Stimulated activated CD4-positive, alpha-beta T cell treated with anti-CD3 and anti-CD28 coated beads, TNF-alpha, amount 100 ng/mL, for 1 hour (primary cell): ENCODE measurements at places on chromosomes 6 and 20.

- DNase-seq, result no peak
Observed at GRCh38 chr20:3843490-3843889, 3.1 kb upstream of the MAVS start.

DNA sequence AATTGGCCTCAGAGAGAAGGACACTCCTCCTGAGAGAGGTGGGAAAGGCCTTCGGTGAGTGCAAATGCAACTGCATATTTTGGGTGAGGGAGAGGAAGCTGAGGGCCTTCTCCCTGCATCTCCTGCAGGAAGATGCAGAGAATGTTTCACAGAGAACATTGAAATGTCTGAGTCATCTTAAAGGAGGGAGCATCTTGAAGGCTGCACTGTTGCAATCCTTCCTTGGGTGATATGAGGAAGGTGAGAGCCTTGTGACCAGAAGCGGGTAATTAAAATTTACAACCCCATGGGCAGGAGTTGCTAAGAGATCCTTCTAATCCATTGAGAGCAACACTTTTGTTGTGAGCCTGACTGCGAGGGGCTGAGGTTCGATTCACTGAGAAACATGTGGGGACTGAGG lies 375.7 kb upstream of the MARCKS start:
- DNase-seq, result no peak

DNA sequence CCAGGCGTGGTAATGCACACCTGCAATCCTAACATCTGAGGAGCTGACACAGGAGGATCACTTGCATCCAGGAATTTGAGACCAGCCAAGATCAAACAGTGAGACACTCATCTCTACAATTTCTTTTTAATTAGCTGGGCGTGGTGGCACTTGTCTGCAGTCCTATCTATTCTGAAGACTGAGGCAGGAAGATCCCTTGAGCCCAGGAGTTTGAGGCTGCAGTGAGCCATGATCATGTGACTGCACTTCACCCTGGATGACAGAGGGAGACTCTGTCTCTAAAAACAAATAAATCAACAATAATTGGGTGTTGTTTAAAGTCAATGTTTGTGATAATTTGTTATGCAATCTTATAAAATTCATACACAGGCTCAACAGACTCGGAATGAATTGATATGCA lies 18.0 kb upstream of the HLA-A start:
- DNase-seq, result no peak

DNA sequence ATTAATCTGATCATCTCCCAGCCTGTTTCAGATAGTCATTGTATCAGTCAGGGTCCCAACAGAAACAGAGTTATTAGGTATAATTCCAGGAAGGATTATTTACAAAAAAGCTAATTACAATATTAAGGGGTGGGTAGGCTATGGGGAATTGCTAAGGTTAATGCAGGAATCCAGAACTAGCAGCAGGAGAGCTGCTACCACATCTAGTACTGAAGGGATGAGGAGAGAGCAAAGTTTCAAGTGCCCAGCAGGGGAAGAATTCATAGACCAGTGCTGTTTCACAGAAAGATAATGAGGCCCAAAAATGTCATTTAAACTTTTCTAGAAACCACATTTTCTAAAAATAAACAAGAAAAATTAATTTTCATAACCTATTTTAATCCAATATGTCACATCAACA lies 284.2 kb downstream of the HACE1 start:
- DNase-seq, result no peak

DNA sequence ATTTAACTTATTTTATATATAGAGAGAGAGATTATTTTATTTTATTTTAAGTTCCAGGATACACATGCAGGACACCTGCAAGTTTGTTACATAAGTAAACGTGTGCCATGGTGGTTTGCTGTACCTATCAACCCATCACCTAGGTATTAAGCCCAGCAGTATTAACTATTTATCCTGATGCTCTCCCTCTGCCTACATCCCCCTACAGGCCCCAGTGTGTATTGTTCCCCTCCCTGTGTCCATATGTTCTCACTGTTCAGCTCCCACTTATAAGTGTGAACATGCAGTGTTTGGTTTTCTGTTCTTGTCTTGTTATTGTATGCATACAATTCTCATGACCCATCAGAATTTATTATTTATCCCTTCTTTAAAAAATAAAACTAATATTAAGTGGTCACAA lies 34.6 kb downstream of the FKBP1C start:
- no peak for DNase-seq

GRCh38 chr20:43963872-43964791 lies 49.5 kb downstream of the TOX2 start:
- DNase-seq, result no peak

- no peak for DNase-seq
Observed at GRCh38 chr6:32095338-32096086, 13.6 kb downstream of the TNXB start.

DNA sequence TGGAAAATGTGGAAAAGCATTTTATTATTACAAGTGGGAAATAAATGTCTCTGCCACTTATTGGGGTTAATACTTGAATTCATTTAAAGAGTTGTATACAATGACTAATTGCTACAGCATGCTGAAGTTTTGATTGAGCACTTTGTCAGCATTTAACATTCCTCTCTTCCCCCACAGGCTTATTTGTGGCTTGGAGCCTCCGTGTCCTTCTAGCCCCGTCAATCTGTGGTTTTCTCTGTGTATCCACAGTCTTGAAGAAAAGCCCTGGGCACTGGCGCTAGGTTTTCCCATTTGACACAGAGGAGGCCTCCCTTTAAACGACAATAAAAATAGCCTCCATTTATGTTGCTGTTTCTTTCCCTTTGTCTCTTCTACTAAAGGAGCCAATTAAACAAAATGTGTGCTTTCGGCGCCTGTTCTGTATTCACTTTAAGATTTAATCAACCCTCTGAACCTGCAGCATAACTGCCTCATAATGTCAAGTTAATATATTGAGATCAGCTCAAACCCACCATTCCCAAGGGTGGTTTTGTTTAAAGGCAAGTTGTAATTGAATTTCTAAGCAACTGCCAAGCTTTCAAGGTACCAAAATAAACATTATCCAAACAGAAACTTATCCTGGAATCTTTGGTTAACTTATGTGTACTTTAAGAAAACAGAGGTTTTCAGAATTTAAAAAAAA lies 326.6 kb upstream of the RNF24 start:
- no peak for DNase-seq

- DNase-seq, result no peak
Observed at GRCh38 chr6:13217206-13217905, 111.0 kb downstream of the TBC1D7 start.

DNA sequence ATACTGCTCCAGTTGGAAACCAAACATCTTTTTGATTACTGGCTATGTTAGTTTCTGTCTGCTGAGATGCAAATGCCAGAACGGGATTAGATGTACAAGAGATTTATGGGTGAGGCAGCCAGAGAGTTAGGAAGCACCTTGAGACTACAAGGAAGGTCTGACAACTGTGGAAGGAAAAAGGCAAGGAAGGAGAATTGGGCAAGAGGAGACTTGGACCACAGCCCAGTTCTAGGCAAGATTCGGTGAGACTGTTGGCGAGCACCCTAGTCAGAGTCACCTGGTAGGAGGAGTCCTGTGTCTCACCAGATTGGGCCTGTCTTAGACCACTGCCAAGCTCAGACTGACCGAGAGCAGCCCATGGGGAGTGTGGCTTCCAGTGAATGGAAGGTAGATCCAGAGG lies 91.8 kb upstream of the F13A1 start:
- DNase-seq, result no peak

- DNase-seq, result no peak
Observed at GRCh38 chr6:108633436-108633835, 72.7 kb downstream of the FOXO3 start.

DNA sequence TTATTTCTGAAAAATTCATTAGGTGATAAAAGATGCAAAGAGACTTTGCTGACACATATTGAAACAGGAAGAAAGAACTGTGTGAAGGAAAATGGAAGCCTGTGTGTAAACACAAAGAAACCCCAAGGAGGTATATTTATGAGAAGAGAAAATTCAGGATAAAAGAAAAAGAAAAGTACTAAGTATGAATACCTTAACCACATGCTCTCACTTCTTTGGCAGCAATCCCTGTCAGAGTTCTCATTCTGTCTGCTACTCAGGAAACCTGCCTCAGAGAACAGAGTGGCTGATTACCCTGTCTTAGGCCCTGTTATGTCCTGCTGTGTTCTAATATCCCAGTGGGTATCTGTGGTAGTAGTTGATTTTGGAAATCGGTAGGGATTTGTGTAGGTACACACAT lies 457.9 kb downstream of the TBC1D32 start:
- no peak for DNase-seq

DNA sequence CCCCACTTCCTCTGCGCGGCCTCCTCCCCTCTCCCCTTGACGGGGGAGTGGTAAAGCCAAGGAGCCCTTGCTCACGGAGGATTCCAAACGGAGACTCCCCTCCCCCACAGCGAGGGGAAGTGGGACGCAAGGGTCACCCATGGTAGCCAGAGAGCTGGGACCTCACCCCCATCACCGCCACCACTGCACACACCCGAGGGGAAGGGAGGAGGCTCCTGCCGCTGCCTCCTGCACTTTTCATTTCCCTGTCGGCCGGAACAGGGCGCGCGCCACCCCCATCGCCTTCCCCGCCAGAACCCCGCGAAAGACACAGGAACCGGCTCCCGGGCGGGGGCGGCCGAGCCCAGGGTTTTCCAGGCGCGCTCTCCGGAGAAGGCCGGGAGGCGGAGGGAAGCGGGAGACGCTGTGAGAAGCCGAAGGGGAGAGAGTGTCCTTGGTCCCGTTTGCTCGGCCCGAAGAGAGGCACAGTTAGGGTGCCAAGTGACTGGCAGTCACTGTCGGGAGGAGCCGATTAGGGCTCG lies 789 bp downstream of the CCND3 start:
- no peak for DNase-seq

GRCh38 chr6:2310042-2310441 lies 64.6 kb upstream of the GMDS start:
- no peak for DNase-seq

GRCh38 chr6:111462770-111463391 lies 20.1 kb downstream of the REV3L start:
- DNase-seq, result no peak

- DNase-seq, result no peak
Observed at GRCh38 chr6:22444330-22444729, 125.0 kb upstream of the HDGFL1 start.

DNA sequence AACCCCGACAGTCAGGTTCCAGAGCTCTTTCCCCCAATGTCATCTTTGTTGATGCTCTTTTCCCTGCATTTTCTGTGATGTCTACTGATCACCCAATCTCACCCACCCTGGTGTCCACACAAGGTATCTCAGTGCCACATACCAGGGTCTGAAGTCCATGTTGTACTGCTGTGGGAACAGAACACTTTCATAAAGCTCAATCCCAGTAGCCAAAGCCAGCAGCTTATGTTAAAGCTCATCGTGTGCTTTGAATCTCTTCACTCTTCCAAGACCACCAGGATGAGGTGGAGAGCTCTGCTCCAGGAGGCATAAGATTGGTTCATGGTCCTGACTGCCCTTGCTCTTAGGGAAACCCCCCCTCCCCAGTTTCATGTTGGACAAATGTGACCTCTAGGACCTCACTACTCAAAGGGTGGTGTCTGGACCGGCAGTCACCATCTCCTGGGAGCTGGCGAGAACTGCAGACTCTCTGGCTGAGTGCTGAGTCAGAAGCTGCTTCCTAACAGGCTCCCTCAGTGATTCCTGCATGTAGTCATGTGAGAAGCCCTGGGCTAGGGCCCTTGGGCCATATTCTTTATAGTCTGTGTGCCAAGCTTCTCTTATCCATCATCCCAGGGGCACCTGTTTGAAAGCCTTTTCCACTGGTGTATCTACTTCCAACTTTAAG lies 13.4 kb upstream of the CPNE5 start:
- no peak for DNase-seq

DNA sequence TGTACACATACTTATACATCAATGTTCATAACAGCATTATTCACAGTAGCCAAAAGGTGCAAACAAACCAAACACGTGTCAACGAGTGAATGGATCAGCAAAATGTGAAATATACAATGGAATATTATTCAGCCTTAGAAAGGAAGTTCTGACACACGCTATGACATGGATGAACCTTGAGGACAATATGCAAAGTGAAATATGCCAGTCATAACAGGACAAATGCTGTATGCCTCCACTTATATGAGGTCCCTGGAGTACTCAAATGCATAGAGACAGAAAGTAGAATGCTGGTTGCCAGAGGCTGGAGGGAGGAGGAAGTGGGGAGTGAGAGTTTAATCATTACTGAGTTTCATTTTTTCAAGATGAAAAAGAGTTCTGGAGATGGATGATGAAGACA lies 37.8 kb upstream of the IGF2R start:
- no peak for DNase-seq

DNA sequence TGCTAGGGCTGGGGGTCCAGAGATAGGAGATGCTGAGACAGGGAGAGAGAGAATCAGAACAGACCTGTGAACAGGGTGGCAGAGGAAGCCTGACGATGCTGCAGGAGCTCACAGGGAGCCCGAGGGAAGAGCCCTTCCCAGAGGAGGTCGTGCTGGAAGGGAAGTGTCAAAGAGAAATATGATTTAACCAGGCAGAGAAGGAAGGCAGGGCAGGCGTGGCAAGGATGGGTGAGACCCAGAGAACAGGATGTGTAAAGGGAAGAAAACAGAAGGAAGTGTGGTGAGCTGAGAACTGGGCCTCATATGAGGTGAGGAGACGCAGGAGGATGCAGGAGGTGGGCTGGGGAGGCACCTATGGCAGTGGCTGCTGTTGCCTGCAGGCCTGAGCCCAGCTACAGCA lies 105.6 kb downstream of the ZDHHC14 start:
- DNase-seq, result no peak

DNA sequence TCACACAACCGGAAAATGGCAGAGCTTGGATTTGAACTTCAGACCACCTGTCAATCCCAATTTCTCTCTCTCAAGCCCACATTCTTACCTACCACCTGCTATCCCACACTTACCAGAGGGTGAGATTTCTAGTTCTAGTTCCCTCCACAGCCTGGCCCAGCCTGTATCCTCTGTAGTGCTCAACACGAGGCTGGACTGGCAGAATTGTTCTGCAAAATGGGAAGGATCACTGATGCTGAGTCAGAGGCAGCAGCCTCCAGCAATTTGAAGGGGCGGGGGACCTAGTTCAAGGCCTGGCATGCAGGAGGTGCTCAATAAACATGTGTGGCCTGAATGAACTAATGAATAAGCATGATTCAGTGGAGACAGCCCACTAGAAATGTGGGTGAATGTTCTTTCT lies 53.6 kb upstream of the TTPAL start:
- no peak for DNase-seq

- DNase-seq, result no peak
Observed at GRCh38 chr6:37160922-37161778, 8.8 kb upstream of the PIM1 start.

- no peak for DNase-seq
Observed at GRCh38 chr6:6709106-6709505, 120.6 kb downstream of the LY86 start.

- DNase-seq, result no peak
Observed at GRCh38 chr6:170286246-170286933, 4.5 kb downstream of the DLL1 start.

- no peak for DNase-seq
Observed at GRCh38 chr20:38766071-38766470, 17.8 kb downstream of the ACTR5 start.
